ENCODE measurements at places on chromosomes 6 and 20.

- no peak for DNase-seq
Observed at GRCh38 chr20:62501801-62502495, 26.2 kb upstream of the GATA5 start.

DNA sequence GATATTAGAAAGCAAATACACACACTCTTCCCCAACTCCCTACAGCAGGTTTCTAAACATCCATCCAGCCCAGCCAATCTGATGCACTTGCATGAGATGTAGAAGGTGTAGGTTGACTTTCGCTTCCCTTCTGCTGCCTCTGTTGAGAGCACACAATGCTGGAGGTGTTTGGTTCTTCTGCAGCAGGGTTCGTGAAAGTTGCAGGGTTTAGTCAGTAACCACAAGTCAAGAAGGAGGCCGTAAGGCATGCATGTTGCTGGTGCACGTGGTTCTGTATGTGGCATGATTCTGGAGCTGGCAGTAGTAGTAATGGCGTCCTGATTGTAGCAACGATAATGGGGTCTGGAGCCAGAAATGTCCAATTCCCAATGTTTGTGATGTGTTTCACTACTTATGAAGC is 53.0 kb downstream of the DEK start:
- DNase-seq: no peak

DNA sequence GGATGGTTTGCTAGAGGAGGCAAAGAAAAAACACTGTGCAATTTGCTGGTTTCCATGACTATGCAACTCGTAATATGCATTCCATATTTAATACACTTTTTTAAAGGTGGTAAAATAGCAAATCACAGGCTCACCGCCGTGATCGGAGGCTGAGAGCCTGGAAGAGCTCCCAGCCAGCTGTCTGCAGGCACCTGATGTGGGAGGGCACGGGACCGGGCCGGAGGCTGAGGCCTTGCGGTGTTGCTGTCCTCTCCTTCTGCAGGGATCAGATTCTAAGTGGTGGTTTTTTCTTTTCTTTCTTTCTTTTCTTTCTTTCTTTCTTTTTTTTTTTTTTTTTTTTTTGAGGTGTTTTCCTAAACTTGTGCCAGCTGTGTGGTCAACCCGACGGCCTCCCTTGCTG is 282.3 kb downstream of the CDH4 start:
- no peak for DNase-seq

- DNase-seq: no peak
Observed at GRCh38 chr20:38286586-38287531, 17.1 kb upstream of the BPI start.

GRCh38 chr6:127494240-127494767 is 24.8 kb downstream of the MTCL3 start:
- no peak for DNase-seq

- no peak for DNase-seq
Observed at GRCh38 chr6:93124006-93124632, 295.2 kb downstream of the EPHA7 start.

DNA sequence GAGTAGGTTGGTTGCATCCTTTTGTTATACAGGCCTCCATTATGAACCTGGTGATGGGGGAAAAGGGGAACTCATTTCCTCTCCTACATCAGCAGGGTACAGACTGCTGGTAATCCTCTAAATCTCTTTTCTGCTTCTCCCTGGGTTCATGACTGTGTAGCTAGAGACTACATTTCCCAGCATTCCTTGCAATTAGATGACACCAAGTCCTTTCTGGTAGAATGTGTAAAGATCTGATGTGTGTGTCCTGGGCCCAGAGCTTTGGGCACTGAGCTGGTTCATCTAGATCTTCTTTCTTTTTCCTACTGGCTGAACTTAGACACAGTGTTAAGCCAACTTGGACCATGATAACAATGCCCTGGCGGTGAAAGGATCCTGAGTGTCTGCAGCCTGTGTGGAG is 104.7 kb upstream of the IFNGR1 start:
- no peak for DNase-seq

DNA sequence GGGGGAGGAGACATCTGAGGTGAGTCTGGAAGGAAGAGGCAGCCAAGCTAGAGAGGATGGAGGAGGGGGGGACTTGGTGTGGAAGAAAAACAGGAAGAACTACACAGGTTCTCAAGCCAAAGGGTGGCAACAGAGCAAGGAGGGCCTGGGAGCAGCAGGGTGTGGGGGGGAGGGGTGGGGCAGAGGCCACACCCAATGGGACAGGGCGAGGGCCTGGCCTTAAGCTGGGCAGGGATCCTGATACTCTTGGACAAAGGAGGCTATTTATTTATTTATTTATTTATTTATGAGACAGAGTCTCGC is 359.0 kb downstream of the ZFAND3 start:
- DNase-seq: no peak

DNA sequence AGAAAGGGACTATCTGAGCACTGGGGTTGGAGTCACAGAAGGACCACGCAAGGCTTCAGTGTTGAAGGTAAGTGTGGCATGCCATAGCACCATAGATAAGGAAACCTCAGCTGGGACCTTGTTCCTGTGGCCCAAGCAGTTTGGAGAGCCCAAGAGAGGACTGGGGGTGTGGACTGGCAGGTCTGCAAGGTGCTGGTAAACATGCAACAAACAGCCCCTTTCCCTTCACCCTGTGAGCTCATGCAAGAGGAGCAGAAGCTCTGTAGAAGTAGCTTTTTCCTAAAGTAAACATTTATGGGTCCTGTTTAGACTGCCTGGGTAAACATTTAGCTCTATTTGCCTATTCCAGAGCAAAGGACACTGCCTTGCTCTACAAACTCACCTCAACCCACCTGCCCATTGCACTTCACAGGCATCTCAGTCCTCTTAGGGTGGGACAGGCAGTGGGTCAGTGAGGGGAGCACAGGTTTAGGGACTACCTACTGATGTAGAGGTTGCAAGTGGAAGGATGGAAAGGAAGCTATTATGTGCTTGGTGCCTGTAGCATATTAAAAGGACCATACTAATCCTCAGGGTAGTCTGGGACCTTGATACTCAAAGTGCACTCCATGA is 12.0 kb downstream of the ZSCAN31 start:
- DNase-seq: no peak

DNA sequence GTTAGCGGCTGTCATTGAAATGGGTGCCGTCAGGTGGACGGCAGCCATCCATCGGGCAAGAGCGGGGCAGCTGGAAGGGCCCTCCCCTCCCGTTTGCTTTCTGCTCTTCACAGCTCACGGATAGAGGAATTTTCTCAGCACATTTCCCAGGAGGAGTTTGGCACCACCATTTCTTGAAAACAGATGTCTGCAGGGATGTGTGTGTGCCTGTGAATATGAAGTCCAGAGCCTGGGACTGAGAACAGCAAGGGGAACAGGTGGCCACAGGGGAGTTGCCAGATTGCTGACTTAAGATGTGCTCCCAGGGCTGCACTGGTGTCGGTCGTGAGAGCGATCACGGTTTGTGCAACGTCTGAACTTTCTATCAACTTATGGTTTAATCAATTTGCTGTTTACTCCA is 22.1 kb upstream of the ECI2 start:
- no peak for DNase-seq

GRCh38 chr6:148291876-148292275 is 50.8 kb upstream of the SASH1 start:
- DNase-seq: no peak

DNA sequence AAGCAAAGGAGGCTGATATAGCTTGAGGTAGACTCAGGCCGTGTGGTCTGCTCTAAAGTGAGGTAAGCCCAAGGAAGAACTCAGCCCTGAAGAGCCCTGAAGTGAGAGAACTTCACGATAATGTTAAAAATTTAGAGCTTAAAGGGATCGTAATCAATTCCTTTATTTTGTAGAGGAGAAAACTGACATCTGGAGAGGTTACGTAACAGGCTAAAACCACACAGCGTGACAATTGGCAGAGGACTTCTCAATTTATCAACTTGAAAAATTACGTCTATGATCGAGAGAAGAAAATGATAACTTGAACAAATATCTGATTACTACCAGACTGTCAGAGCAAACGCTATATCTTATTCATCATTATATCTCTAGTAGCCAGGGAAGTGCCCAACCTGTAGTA is 121.8 kb upstream of the FOXO3 start:
- DNase-seq: no peak

GRCh38 chr20:34256629-34257124 is 15.5 kb downstream of the ASIP start:
- DNase-seq: no peak

All from NCI-H1105 treated with DMSO at 0.1 percent for 48 hours (cell line).